ENCODE measurements at places on chromosomes 12 and 14.

DNA sequence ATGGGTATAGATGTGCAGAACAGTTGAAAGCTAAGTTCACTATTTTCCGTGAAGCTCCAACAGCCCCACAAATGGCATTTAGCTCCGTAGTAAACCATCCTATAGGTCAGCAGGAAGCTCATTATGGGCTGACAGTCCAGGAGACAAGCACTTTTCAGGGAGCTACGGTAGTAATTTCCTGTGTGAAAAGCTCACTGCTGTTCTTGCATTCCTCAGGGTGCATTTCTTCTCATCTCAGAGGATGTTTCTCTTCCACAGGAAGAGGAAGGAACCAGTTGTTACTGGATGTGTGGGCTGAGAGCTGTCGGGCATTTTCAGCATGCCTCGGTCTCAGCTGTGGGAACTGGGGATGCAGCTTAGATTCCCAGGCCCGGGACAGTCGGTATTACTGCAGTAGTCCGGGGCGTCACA lies 72.8 kb downstream of the GALNT4 start:
- DNase-seq = no peak

GRCh38 chr14:75323571-75323970 lies 44.9 kb downstream of the FOS start:
- DNase-seq = no peak

DNA sequence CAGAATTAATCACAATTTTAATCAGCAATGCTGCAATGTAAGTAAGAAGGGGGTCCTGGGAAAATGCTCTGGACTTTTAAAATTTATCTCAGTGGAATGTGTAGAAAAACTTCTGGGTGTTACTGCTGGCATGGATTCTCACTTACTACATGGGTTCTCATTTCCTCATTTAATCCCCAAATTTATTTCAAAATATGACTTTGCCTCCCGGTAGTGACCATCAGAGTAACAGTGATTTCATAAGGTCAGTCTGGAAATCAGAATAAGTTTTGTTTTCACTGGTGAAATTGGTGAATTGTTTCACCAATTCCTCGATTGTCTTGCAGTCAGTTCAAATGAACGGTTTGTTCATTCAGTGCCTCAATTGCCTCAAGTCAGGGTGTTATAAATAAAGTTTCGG lies 22.3 kb upstream of the DDHD1 start:
- DNase-seq = no peak

- no peak for DNase-seq
These were observed 337.1 kb upstream of the OR4E1 start for GRCh38 chr14:22010545-22011252.

DNA sequence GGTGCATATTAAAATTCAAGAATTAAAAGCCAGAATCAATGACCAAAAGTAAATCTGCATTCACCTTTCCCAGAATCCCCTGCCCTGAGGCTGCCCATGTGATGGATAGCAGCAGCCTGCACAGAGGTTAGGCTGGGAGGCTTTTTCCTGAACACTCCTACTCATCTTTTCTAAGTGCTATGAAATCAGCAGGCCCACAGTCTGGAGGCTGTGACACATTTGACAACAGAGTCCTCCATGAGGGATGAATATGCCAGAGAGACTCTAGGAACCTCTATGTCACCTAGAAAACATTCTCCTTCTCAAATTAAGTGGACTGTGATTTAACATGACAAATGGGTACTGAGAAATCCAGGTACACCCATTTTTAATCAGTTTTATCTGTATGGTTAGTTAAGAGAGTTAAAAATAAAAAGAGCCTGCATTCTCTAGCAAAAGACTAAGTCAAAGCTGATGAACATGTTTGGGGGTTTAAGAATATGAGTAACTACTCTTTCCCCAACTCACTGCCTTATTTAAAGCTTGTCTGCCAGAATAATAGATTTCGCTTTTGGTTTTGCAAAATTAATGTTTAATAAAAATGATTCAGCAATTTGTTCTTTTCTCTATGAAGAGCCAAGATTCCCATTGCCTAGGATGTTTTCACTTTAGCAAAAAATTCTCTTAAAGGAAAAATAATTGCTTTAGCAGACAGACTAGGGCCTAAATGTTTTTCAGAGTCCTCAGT lies 115.0 kb downstream of the RTN1 start:
- no peak for DNase-seq

GRCh38 chr12:26043135-26044006 lies 81.5 kb downstream of the BHLHE41 start:
- DNase-seq = no peak

GRCh38 chr12:98211909-98212695 lies 303.3 kb upstream of the TMPO start:
- DNase-seq = no peak

DNA sequence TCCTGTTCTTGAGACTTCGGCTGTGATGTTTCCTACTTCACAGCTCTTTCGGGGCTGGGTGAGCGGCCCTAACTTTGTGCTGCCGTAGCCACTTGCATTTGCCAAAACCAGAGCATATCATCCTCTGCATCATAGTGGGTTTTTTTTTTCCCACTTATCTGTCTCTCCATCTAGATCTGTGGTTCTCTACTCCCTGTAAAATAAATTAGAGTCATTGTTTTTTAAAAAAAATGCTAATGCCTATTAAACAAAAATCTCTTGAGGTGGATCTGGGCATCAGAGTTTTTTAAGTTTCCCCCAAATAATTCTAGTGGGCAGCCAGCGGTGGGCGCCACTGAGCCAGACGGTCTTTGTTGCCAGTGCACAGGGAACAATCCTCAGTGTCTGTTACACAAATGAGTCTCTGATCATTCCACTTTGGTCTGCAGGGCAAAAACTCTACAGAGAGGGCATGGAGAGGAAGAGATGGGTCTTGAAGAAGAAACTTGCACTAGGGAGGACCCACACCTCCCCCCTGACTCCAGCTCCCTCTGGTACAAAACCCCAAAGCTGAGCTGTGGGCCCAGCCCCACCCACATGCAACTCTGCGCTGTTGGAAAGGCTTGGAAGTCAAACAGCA lies 62.4 kb upstream of the BCL2L14 start:
- peak; percentile 49 for DNase-seq

GRCh38 chr12:102722147-102722546 lies 194.9 kb downstream of the PAH start:
- no peak for DNase-seq

GRCh38 chr12:6852651-6853354 lies 853 bp downstream of the USP5 start:
- DNase-seq = peak; percentile 53
